Left renal cortex interstitium (tissue), 4 donors: ENCODE measurements at places on chromosomes 1 and 21. TPM values are rescaled to one million over a fixed set of nuclear protein-coding genes. Genes with fewer than 3 reads are reported as not detected.

The PLPP3 gene
- polyA plus RNA-seq = 112 TPM

The ZYG11A gene
- 0.21 TPM for polyA plus RNA-seq

The RWDD3 gene
- 50.2 TPM for polyA plus RNA-seq

DNA sequence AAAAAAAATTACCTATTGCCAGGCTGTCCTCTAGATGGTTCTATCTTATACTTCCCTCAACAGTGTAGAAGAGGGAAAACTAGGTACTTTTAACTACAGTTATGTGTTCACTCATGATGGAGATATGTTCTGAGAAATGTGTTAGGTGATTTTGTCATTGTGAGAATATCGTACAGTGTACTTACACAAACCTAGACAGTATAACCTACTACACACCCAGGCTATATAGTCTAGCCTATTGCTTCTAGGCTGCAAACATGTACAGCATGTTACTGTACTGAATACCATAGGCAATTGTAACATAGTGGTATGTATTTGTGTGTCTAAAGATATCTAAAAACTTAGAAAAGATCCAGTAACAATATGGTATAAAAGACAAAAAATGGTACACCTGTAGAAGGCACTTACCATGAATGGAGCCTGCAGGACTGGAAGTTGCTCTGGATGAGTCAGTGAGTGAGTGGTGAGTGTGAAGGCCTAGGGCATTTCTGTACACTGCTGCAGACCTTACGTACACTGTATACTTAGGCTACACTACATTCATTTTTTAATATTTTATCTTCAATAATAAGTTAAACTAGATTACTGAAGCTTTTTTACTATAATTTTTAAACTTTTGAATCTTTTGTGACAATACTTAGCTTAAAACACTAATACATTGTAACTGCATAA is 13.2 kb downstream of the MGST3 start:
- DNase-seq = no peak

The CAMSAP2 gene
- 42.8 TPM for polyA plus RNA-seq

The FCN3 gene
- 1.4 TPM for polyA plus RNA-seq

- no peak for DNase-seq
Measured at GRCh38 chr1:202016811-202017748, 6.7 kb downstream of the ELF3 start.

The RNF223 gene
- polyA plus RNA-seq = 0.78 TPM

DNA sequence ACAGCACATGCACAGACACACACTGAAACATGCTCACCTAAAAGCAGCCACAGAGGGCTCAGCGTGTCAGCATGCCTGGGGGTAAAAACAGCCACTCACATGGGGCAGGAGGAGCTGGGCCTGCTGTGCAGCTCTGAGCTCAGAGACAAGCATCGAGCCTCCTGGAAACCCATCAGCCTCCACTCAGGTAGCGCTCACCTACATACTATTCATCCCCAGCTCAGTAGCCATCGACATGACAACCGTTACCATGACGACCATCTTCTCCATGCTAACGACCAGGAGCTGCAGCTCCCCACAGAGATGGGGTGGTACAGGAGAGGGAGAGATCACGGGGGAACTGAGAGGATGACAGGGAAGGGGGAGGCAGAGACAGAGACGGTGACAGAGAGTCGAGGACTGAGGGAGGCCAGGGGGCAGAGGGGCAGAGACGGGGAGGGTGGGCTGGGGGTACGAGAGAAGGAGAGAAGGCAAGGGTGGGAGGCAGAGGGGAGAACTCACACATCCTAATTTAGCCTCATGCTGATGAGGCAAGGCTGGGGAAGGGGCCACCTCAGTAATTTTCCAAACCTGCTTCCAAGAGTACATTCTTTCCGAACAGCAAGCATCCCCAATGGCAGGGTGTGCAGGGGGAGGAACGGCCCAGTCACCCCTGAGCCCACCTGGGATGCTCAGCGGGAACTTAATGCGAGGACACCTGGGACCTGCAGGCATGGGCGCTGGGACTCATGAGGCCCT is 28.4 kb downstream of the SDC3 start:
- DNase-seq = no peak

GRCh38 chr1:7299994-7300393 is 471.1 kb upstream of the VAMP3 start:
- no peak for DNase-seq

DNA sequence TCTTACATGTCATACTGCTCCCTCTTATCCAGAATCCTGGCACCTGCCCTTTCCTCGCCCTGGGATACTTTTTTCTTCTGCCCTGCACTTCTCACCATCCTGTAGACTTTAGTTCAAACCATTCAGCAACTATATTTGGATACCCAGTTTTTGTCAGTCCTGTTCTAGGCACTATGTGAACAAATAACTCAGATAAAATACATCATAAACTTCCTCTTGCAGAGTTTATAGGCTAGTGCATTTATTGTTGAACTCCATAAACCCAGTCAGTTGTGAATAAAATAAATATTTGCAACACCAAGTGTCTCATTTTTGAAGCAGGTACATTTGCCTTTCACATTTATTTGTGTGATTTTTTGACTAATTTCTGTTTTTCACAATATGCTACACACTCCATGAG is 4.3 kb downstream of the LYPLAL1 start:
- DNase-seq = no peak

DNA sequence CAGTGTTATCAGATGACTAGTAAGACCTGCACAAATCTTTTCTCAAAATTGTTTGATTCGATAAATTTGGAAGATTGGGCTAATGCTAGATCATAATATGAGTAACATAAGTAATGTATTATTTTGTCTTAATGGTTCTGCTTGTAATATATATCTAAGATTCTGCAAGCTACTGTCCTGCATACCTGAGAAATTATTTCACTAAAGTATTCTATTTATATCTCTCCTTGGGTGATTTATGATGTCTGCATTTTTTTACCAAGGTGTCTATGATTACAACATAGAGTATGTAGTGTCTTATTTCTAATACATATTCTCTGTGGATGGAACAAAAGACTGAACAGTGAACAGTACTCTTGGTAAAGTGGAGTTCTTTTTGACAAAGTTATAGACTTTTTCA is 166.6 kb downstream of the CLEC20A start:
- DNase-seq = no peak

DNA sequence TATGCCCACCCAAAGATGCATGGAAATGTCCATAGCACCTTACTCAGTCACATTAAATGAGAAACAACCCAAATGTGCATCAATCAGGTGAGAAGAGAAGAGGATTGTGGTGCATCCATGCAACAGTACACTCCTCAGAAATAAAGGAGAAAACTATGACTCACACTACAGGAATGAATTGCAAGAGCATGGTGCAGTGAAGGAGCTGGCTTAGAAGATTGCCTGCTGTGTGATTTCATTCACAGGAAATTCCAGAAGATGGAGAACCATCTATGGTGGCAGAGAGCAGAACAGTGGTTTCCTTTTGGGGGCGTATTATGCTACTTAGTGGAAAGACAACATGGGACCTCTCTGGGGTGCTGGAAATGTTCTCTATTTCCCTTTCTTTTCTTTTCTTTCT is 278.6 kb upstream of the AJAP1 start:
- DNase-seq = no peak

DNA sequence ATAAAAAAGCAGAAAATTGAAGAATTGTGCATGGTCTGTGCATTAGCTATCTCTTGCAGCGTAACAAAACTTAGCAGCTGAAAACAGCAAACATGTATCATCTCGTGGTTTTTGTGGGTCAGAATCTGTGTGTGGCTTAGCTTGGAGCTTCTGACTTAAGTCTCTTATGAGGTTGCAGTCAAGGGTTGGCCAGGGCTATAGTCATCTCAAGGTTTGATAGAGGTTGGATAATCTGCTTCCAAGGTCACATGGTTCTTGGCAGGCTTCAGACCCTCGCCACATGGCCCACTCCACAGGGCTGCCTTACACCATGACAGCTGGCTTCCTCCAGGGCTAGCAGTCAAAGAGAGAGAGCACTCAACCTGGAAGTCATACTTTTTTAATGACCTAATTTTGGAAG is 35.9 kb downstream of the CNST start:
- DNase-seq = no peak

DNA sequence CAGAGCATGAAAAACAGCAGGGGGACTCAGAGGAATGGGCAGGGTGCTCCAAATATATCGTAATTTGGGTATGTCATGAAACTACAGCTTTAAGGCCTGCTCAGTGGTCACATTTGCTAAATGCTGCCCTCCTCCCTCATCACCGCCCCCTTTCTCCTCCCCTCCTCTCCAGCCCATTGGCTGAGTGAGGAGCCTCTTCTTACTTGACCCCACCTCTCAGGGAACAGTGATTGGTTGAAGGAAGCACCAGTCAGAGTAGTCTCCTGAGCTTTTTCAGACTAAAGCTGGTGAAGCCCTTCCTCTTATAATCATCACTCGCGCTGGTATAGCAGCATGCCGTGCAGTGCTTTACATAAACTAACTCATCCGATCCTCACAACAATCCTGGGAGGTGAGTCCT is 10.0 kb upstream of the TTC39A start:
- no peak for DNase-seq
